ENCODE measurements at places on chromosomes 12 and 14. TPM values are rescaled to one million over a fixed set of nuclear protein-coding genes. Genes with fewer than 3 reads are reported as not detected.

DNA sequence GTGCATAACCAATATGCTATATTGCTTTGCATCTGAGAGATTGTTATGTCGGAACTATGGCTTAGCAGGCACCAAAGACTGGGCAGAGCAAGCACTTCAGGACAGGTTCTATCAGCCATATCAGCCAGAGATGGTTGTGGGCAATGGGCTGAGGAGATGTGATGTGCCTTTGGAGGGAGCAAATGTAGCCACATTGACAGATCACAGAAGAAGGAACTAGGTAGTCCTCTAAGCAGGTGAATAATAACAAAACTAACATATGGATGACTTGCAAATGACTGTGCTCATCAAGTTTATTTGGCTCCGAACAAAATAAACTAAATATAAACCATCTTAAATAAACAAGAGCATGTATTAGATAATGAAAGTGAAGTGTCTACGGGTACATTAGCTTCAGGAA, 291.7 kb downstream of the RMST start:
- DNase-seq: no peak

- DNase-seq: no peak
These were observed 38.2 kb upstream of the OAS1 start for GRCh38 chr12:112868459-112869041.

GRCh38 chr14:28651148-28651547, 115.4 kb upstream of the FOXG1 start:
- no peak for DNase-seq

DNA sequence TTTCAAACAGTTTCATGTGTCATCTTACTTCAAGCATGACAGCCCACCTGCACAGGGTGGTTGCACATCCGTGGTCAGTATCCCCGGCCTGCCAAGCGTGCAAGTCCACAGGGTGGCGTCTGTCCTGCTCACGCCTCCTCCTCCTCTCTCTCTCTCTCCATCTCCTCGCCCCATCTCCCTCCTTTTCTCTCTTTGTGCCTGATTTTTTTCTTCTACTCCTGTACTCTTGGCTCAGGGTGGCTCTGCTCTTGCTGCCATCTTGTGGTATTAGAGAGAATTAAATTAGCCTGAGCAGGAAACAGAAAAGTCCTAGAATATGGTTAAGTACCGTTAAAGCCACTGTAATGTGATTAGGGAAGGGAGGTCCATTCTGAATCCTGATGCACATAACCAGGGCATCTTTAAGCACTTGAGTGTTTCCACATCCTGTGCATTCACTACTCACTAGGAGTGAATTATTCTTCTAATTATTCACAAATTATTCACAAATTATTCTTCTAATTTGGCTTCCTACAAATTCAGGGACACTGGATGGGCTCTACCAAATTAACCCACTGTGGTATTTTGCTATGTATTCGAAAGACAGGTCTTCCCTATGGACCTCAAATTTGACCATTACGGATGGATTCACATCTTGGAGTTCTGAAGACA, 25.5 kb upstream of the DTX1 start:
- peak; percentile 76 for DNase-seq

DNA sequence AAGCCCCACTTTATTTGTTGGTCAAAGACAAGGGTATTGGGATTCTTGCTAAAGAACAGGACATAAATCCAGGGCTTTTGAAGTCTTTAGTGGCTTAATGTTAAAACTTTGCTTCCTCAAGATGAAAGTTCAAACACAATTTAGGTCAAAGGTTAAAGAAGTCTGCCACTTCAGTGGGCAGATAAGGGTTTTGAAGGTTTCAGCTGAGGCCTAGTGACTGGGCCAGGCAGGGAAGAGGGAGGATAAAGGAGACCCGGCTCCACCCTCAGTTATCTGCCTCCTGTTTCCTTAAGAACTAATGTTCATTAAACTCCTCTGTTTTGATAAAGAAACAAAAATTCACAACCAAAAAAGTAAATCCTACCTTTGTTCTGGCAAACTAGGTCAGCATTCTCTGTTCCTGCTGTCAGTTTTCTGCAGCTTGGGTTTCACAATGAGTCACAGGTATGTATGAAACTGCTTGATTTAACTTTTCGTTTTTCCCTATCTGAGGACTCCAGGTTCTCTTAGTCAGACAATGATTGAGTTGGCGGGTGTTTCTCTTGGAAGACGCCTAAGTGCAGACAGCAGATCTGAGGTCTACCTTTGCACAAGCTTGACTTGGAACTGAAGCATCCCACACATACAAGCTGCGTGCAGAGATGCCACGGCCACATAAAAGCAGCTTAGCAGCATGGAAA, 208.3 kb downstream of the EXOC5 start:
- no peak for DNase-seq

Gene OR6C2
- total RNA-seq: not detected

Gene RTN1
- 5.9 TPM for total RNA-seq

Gene LRRC10
- not detected for total RNA-seq

Gene FGF6
- total RNA-seq: 50.7 TPM
